ENCODE measurements at places on chromosomes 6 and 20.

GRCh38 chr20:36632487-36633284 lies 13.3 kb downstream of the SLA2 start:
- DNase-seq = no peak

DNA sequence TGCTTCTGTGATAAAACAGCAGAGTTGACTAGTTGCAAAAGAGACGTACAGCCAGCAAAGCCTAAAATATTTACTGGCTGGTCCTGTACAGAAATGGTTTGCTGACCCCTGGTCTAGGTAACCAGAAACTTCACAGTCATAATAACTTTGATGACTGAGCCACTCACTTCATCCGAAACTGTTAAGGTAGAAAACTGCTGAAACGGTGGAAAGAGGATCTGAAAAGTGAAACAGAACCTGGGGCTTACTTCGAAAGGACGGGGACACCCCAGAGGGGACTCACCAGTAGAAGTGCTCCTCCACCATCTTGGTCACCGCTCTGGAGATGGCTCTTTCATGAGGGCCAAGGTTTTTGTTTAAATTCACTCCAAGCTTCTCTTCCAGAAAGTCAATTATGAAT lies 16.4 kb downstream of the FAXC start:
- no peak for DNase-seq

GRCh38 chr6:162952423-162952822 lies 224.6 kb downstream of the PACRG start:
- DNase-seq = no peak

- DNase-seq = no peak
Observed at GRCh38 chr6:165229216-165229615, 80.2 kb downstream of the C6orf118 start.

GRCh38 chr6:132198040-132198439 lies 203.2 kb downstream of the MOXD1 start:
- DNase-seq = no peak

Measured in T-helper 17 cell (primary cell).